HFFc6 (cell line): ENCODE measurements at places on chromosomes 12 and 14.

DNA sequence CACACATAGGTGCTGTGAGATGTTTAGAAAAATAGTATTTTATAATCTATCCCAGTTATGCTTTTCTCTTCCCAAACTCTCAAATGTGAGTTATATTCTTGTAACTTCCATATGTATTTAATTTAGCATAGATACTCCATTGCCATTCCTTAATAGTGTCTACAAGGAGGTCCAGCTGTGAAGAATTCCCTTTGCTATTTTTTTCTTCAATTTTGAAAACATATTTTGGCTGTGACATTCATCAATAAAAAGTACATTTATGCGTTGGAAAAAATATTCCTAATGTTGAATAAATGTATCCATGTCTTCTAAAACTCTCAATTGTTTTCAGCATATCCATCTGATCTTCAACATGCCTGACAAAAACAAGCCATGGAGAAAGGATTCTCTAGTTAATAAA lies 1402.0 kb upstream of the SEL1L start:
- no peak for DNase-seq

GRCh38 chr12:79871621-79872020 lies 63.3 kb downstream of the PPP1R12A start:
- no peak for DNase-seq

- DNase-seq: no peak
Measured at GRCh38 chr12:1284611-1285010, 293.6 kb downstream of the ERC1 start.

DNA sequence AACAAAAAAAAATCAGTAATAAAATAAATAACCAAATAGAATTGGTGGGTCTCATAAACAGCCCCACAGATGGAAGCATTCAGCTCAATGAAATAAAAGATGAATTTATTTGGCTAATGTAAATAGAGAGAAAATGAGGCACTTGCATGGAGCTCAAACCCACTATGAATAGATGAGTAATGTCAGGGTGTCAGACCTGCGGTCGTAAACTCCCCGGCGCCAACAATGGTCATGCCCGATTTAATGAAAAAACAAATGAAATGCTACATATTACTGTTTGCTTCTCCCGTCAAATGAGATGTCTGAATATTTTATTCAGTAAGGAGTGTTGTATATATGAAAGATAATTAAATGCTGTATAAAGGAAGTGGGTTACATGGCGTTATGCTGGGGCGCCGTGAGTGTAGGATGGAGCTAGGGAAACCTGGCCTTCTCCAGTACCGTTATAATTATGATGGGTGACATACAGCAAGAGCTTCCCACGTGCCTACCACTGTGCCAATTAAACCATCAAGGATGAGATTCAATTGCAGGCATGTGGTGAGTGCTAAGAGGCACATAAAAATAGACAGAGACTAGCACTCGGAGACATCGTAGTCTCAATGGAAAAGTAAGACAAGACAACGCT lies 648.1 kb downstream of the BCL11B start:
- no peak for DNase-seq

GRCh38 chr12:123532808-123533649 lies 490 bp downstream of the RILPL1 start:
- peak; percentile 27 for DNase-seq

- no peak for DNase-seq
Measured at GRCh38 chr12:118727196-118727978, 254.0 kb upstream of the SRRM4 start.
